Activated T-helper 1 cell treated with anti-CD3 and anti-CD28 coated beads, Interleukin-2, amount 50 U/mL, for 16 hours (primary cell): ENCODE measurements at places on chromosomes 7 and 10.

DNA sequence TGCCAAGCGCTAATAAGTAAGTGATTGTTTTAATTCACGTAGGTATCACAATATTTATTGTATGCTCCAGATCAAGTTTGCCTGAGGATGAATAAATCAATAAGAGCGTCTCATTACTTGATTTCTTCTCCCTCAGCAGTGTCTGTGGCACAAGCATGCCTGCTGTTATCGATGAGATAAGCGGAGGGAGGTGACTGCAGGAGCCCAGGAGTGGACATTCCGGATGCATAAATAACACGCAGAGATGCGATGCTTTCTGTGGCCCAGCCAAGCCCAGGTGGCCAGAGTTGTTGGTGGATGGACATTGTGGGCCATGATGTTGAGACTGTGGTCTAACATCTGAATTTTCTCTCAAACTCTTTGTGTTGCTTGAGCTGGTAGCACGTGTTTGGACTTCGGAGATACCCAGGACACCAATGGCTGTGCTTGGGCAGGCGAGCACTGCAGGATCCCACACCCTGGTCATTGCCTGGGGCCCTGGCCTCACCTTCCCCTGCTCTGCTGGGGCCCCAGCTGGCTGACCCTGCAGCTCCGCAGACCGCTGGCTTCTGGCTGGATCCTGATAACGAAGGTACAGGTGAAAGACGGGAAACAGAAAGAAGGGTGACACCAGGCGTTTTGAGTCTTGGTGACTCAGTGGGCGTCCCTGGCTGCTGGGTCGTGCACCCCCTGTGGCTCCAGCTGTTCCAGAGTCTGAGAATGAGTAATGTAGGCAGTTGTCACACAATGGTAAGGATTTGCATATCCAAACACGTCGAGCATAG, 31.2 kb upstream of the MNX1 start:
- DNase-seq: no peak

DNA sequence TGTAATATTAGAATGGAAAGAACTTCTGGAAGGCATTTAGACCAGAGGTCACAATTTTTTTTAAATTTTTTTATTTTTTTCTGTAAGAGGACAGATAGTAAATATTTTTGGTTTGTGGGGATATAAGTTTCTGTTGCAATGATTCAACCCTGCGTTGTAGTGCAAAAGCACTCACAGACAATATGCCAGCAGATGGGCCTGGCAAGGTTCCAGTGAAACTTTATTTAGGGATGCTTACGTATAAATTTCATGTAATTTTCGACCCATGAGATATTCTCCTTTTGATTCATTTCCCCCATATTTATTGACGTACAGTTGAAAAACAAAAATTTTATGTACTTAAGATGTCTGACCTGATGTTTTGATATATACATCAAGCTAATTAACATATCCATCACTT, 72.8 kb upstream of the NMT2 start:
- no peak for DNase-seq

- no peak for DNase-seq
Observed at GRCh38 chr7:16232273-16232672, 189.1 kb downstream of the CRPPA start.

- no peak for DNase-seq
Observed at GRCh38 chr10:88783724-88784123, 18.8 kb upstream of the LIPM start.

GRCh38 chr10:76983624-76984023, 654.0 kb downstream of the KCNMA1 start:
- DNase-seq: no peak

- no peak for DNase-seq
Observed at GRCh38 chr10:19628767-19629560, 187.3 kb upstream of the PLXDC2 start.

DNA sequence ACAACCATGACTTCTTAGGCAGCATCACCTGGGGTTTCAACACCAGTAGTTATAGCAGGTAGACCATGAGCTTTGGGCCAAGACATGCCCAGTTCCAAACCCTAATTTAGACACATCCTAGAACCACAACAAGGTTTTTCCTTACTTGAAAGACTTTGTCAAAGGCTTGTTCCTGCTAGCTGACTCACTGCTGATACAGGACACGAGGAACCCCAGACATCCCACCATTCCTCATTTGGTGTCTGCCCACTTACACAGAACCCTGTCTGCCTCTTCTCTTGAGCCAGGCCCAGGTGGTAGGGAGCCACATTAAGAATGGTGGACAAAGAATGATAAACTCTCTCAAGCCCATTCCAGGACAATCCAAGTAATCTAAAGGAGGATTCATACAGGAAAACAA, 109.0 kb downstream of the CCDC71L start:
- no peak for DNase-seq

- no peak for DNase-seq
Observed at GRCh38 chr7:149855361-149856305, 17.5 kb downstream of the ZNF862 start.

DNA sequence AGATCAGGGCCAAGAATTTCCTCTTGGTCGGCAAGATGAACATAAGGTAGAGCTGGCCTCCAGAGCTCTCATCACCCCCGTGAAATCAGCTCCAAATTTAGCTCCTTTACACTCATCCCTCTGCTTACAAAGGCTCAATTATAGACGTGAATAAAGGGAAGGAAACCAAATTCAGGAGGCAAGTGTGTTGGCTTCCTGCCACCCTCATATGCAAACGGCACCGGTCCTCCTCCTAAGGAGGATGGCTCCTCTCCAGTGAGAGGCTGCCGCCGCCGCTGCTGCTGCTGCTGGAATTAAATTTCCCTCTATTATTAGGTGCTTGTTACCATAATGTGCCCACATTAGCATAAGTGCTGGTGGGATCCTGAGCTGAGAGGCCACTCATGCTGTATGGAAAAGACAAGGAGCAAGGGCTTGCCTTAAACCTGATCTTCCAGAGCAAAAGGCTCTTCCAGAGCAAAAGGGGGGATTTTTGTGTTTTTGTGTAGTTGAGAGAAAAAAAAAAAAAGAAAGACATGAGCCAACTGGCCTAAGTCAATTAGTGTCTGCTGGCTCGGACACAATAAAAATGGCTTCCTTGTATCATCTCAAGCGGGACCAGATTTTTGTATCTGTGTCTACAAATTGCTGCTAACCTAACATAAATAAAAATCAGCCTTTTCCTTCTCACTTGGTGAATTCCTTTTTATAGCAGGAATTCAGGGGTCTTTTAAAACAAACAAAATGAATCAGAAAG, 68.4 kb downstream of the CDHR3 start:
- DNase-seq: no peak

- DNase-seq: no peak
Observed at GRCh38 chr10:89627830-89628229, 17.2 kb downstream of the PANK1 start.

DNA sequence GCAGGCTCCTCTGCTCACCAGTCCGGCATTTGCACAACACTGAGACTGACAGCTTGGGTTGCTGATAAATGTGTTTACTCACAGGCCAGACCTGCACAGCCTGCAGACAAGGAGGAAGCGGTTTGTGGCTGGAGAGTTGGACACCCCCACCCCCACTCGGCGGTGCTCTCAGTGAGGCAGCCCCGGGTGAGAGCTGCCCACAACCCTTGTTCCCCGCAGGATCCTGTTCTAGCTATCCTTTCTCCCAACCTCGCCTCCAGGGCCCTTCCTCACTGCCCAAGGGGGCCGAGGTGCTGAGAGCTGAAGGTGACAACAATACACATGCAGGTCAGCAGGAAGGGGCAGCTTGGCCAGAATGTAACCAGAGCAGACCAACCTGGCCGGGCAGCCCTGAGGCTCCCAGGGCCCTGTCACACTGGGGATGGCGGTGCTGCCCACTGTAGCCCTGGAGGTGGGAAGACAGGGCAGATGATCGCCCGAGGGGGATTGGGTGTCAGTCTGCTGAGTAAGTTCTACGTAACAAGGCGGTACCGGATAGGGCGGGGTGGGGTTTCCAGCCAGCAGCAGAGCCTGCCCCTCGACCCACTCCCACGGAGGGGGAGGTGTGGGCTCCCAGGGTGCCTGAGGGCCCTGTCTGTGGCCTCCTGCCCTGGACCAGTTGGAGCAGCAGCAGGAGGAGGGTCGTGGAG, 2.1 kb upstream of the ADAM8 start:
- DNase-seq: no peak

DNA sequence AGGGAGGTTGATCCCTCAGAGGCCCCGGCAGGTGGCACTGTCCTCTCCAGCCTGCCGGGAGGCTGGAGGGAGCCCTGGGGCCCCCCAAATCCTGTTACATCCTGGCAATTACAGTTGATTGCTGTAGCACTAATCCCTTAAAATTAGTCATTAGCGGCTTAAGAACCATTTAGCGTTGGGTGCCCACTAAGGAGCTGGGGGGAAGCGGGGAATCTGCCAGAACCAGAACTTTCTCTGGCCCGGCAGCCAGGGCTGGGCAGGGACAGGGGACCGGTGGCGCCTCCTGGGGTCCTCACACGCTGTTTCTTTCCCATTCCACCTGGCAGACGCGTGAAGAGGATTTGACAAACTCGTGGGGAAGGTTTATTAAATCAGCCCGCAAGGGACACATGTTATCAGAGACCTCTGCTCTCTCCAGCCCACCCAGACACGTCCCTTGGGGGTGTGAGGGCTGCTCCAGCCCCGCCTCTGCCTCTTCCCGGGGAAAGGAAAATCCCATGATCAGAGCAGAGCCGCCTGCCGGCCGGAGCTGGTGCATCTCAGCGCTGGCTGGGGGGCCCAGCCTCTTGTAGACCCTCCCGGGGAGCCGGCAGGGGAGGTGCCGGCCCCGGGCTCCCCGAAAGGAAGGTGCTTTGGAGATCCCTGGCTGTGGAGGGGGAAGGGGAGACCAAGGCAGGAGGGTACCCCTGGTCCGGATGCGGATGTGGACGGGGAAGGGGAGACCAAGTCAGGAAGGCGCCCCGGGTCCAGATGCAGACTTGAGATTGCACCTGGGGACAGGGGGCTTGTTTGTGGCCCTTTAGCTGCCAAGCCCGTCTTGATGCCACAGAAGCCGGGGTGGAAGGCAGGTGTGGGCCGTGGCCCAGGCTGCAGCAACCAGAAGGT, 142.7 kb downstream of the ELFN1 start:
- no peak for DNase-seq

- DNase-seq: peak; percentile 45
Observed at GRCh38 chr10:97914837-97915211, 65.2 kb downstream of the GOLGA7B start.

DNA sequence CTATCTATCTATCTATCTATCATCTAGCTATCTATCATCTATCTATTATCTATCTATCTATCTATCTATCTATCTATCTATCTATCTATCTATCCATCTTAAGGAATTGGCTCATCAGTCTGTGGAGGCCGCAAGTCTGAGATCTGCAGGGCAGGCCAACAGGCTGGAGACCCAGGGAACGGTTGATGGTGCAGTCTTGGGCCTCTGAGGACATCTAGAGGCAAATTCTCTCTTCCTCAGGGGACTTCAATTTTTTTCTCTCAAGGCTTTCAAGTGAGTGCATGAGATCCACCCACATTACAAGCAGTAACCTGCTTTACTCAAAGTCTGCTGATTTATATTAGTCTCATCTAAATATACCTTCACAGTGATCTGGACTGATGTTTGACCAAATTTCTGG, 197.0 kb downstream of the GLRX3 start:
- no peak for DNase-seq

- no peak for DNase-seq
Observed at GRCh38 chr10:125799451-125800182, 23.4 kb downstream of the UROS start.

DNA sequence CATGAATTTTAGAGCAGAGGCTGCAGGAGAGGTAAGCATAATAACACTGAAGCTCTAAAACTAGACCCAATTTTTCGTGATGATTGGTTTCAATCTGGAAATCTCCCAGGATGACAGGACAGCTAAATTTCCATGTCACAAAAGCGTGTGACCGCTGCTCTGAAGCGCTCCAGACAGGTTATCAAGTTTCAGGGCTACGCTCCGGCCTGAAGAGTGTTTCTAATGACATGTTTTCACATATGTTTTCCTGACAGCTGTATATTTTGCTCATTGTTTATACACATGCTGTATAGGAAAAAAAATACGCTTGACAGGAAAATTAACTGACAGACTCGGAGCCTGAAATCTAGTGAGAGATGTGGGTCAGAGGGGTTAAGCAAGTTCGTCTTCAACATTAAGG, 219.8 kb upstream of the BMPER start:
- no peak for DNase-seq

GRCh38 chr10:24762966-24763623, 39.4 kb upstream of the ARHGAP21 start:
- DNase-seq: no peak

DNA sequence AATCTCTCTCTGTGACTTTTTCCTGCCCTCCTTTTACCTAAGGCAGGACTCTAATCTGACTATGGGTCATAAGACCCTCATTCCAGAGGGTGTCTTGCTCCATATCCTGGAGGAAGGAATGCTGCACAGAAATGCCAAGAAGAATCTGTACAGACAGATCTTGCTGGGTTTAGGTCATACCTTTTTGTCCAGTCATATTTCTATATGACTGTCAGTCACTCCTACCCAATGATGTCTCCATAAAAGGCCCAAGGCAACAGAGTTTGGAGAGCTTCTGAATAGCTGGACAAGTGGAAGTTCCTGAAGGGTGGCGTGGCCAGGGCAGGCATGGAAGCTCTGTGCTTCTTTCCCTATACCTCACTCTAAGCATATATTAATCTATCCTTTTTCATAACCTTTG, 47.5 kb downstream of the FEZF1 start:
- DNase-seq: no peak

DNA sequence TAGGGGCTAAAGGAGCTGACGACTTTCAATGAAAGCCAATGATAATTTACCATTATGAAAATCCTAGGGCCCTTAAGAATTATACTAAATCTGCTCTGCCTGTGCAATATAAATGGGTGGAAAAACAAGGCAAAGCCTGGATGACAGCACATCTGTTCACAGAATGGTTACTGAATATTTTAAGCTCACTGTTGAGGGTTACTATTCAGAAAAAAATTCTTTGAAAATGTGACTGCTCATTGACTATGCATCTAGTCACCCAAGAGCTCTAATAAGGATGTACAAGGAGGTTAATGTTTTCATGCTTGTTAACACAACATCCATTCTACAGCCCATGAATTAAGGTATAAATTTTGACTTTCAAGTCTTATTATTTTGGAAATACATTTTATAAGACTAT, 8.9 kb downstream of the DKK1 start:
- DNase-seq: no peak

GRCh38 chr10:112678581-112678980, 231.6 kb downstream of the VTI1A start:
- no peak for DNase-seq

- no peak for DNase-seq
Observed at GRCh38 chr10:44398271-44398670, 13.4 kb upstream of the CXCL12 start.

- DNase-seq: no peak
Observed at GRCh38 chr10:27464993-27465392, 39.1 kb upstream of the RAB18 start.

GRCh38 chr7:117992635-117993376, 119.6 kb upstream of the CTTNBP2 start:
- DNase-seq: no peak

GRCh38 chr7:6530626-6531491, 20.4 kb downstream of the GRID2IP start:
- DNase-seq: peak; percentile 23

DNA sequence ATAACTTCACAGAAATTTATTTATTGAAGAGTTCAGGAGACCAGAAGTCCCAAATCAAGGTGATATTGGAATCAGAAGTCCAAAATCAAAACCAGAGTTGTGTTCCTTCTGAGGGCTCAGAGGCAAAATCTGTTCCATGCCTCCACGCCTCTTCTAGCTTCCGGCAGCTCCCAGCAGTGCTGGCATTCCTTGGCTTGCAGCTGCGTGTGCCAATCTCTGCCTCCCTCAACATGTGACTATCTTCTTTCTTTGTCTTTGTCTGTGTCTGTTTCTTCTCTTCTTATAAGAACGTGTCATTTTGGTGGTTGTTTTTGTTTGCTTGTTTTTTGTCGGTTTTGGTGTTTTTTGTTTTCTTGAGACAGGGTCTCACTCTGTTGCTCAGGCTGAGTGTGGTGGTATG, 116.1 kb downstream of the APBB1IP start:
- no peak for DNase-seq
